ENCODE measurements at places on chromosomes 1 and 21. TPM values are rescaled to one million over a fixed set of nuclear protein-coding genes. Genes with fewer than 3 reads are reported as not detected.

GRCh38 chr1:27233667-27234048 lies 774 bp upstream of the WDTC1 start:
- DNase-seq, result no peak

DNA sequence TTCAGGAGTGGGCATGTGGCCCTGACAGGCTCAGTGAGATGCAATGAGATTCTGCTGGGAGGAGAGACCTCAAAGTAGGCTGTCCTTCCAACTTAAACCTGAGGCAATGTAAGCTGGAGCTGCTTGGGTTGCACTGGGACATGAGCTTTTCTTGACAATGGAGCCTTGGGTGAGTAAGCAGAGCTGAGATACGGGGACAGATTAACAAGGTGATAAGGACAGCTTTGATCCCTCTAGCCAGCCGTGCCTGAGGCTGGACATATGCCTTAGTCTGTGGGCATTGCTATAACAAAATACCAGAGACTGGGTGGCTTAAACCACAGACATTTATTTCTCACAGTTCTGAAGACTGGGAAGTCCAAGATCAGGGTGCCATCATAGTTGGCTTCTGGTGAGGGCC lies 18.3 kb upstream of the NGF start:
- DNase-seq, result no peak

DMBX1 gene
- total RNA-seq, result not detected

DNA sequence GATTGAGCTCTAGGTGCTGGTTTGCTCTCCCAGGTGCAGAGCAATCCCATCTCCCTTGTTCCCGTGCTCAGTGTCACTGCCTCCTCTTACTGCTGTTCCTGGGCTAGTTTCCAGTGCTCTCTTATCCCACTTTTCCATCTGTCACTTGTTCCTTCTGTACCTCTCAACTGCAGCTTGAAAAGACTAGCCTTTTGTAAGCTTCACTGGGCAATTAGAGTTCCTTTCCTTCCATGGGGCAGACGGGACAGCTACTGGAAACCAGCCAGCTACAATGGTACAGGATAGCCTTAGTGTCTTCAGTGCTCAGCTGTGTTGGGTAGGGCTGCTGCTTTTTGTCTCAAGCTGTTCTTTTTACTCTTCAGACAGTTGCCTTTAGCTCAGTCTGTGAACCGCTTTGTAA lies 31.6 kb downstream of the AGT start:
- DNase-seq, result no peak

ODR4 gene
- total RNA-seq, result 16.5 TPM

DNA sequence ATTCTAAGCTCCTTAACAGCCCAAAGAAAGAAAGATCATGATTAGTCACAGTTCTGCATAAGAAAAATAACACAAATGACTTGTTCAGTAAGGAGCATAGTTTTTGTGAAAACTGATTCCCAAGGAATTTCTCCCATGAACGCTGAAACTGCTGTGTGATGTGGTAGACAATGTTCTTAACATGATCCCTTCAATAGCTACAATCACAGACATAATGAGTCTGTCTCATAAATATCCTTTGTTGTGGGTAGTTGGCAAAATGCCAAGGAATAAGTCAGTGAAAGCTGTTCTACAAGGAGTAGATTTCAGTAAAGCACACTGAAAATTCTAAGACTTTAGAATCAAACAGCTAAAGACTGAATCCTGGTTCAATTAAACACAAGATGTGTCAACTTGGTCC lies 404.8 kb downstream of the HLX start:
- DNase-seq, result no peak

DNA sequence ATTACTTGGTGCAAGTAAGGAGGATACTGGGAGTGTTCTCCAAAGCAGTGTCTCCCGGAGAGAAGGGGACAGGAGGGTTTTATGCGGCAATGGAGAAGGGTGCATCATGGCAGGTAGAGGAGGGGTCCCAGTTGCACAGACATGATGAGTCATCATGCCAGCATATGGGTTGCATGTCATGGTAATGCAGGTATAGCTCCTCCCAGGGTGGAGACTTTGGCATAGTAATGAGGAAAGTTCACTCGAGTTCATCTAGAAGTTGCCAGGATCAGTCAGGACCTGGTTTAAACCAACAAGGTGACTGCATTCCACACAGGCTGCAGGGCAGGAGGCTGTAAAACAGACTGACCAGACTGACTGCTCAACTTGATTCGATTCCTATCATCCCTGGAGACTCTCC lies 355.7 kb upstream of the DUSP10 start:
- DNase-seq, result no peak

TNFAIP8L2 gene
- not detected for total RNA-seq

C1orf87 gene
- not detected for total RNA-seq

TDRD5 gene
- not detected for total RNA-seq

GNAT2 gene
- total RNA-seq, result not detected

IL12RB2 gene
- total RNA-seq, result 2.7 TPM

INAVA gene
- total RNA-seq, result 333 TPM

FAM177B gene
- total RNA-seq, result 15.2 TPM

DNA sequence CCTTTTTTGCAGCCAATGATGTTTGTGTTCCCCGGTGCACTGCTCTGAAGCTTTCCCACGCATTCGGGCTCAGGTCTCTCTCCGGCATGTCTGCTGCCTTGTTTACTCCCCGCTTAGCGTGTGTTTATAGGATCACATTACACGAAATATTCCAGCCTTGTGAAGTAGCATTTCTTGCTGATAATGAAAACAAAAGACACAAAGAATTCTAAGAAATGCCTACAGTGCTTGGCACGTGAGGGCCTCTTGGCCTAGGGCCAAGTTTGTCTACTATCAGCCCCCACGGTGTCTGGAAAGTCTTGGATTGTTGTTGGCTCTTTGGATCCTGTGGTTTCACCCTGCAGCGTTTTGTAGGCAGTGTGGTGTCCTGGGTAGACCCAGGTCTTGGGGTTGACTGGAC lies 11.2 kb upstream of the GSTM4 start:
- no peak for DNase-seq

GRCh38 chr21:32603131-32603530 lies 9.0 kb downstream of the CFAP298 start:
- no peak for DNase-seq

DNA sequence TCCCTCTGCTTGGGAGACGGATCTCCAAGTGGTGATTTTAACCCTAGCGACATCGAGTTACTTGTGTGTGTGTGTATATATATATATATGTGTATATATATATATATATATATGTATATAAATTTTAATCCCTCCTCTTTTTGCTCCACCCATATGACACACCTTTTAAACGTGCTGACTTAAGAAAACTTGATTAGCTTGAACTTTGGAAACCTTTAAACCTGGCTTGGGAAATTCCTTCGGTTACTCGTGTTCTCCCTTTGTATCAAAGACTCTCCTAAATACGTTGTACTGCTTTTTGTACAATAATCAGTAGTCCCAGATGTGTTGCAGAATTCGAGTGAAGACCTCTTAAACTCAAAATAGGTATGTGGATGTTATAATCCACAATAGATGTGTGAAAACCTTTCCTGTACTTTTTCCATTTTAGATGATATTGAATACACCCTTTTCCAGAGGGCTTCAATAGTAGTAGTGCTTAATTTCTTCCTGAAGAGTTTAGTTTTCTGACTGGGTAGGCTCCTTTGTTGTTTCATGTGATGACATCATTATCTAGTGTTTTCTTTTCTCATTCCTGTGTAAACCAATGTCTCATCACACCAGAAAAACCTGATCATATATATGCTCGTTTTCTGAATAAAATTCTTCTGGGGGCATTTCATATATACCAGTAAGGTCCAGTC lies 1.4 kb downstream of the RNF11 start:
- no peak for DNase-seq

- no peak for DNase-seq
Observed at GRCh38 chr1:49016030-49016977, 239.6 kb upstream of the BEND5 start.

DNA sequence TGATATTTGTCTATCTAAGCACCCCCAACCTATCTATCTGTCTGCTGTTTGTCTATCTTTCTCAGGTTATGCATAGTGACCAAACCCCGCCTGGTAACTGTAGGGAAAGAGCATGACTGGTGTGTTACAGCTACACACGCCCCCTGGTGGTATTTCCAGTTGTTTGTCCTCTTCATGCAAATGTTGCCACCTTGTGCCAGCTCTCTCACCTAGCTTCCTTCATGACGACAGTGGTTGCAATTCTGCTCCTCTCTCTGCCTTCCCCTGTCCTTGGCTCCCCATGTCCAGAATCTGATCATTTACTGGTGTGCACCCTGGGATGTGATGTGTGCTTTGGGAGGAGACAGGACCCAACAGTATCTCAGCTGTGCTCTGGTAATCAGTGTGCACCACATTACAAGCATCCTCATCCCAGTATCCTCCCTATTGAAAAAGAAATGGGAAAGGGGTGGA lies 8.1 kb upstream of the INKA2 start:
- DNase-seq, result peak; percentile 87
